Calu3 (cell line): ENCODE measurements at places on chromosomes 13 and 19. TPM values are rescaled to one million over a fixed set of nuclear protein-coding genes. Genes with fewer than 3 reads are reported as not detected.

DNA sequence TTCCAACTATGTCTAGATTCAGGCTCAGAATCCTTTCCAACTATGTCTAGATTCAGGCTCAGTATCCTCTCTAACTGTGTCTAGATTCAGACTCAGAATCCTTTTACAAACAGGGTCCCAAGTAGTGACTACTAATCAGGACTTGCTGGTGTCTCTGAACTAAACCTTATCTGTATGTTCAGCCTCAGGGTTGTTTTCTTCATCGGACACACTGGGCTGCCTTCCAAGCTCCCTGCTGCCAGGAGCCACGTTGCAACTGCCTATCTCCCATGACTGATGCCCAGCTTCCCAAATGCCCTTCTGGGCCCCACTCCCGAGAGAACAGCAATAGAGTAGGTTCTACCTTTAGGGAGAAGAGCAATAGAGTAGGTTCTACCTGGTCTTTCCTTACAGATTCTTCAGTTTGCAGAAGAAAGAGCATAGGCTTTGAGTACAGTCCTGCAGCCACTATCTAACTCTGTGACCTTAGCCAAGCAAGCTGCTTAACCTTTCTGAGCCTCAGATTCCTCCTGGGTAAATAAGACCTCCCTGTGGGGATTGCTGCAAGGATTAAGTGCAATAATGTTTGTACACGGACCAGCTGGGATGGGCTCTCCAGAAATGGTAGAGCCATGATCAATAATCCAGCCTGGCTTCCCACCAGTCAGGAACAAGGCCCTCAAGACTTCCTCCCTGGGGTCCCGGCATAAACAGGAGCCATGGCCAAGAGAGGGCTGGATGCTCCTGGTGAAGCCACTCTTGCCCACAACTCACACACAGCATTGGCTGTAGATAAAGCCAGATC, 61.5 kb downstream of the ZIC5 start:
- no peaks in the 10 kb centered on the region for H3K4me1 ChIP-seq
- H3K4me3 ChIP-seq: no peak overlapping the region
- DNase-seq: no peak
- H3K27me3 ChIP-seq: peaks cover 14% of the 10 kb centered on the region
- no peak overlapping the region for H3K27ac ChIP-seq

MEIS3 gene
- 0.87 and 2.0 TPM in 2 replicates for total RNA-seq

- peaks cover 88% of the 10 kb centered on the region for H3K36me3 ChIP-seq
- peaks cover 35% of the 10 kb centered on the region for H3K4me1 ChIP-seq
- peak overlapping the region; percentile 99 for H3K27ac ChIP-seq
- H3K27me3 ChIP-seq: peaks cover 23% of the 10 kb centered on the region
- peak overlapping the region; percentile 86 for H3K4me3 ChIP-seq
- peak; percentile 98 for DNase-seq
These were observed 1.5 kb downstream of the FOSB start for GRCh38 chr19:45469132-45469944.

EID2B gene
- total RNA-seq: 2.4 and 3.3 TPM in 2 replicates

- H3K27ac ChIP-seq: no peak overlapping the region
- H3K27me3 ChIP-seq: no peaks in the 10 kb centered on the region
- no peak for DNase-seq
- H3K4me1 ChIP-seq: peaks cover 12% of the 10 kb centered on the region
- no peak overlapping the region for H3K4me3 ChIP-seq
These were observed 431.0 kb upstream of the HTR2A start for GRCh38 chr13:47327861-47328260.

- H3K4me3 ChIP-seq: no peak overlapping the region
- H3K4me1 ChIP-seq: peaks cover 8% of the 10 kb centered on the region
- no peaks in the 10 kb centered on the region for H3K36me3 ChIP-seq
- no peaks in the 10 kb centered on the region for H3K27me3 ChIP-seq
- no peak for DNase-seq
These were observed 73.2 kb upstream of the MBNL2 start for GRCh38 chr13:97148894-97149293.

GRCh38 chr13:65336916-65337315, 1893.2 kb downstream of the PCDH9 start:
- no peaks in the 10 kb centered on the region for H3K36me3 ChIP-seq
- H3K27ac ChIP-seq: no peak overlapping the region
- H3K27me3 ChIP-seq: no peaks in the 10 kb centered on the region
- H3K4me1 ChIP-seq: no peaks in the 10 kb centered on the region
- no peak for DNase-seq
